ENCODE measurements at places on chromosomes 6 and 20.
A peak's percentile ranks its signal among the peaks of the same experiment; 100 is the strongest.

- no peak for DNase-seq
- H3K27ac ChIP-seq = no peak overlapping the region
- no peak overlapping the region for H3K4me3 ChIP-seq
- no peaks in the 10 kb centered on the region for H3K4me1 ChIP-seq
Observed at GRCh38 chr20:19321176-19321575, 108.7 kb downstream of the SLC24A3 start.

DNA sequence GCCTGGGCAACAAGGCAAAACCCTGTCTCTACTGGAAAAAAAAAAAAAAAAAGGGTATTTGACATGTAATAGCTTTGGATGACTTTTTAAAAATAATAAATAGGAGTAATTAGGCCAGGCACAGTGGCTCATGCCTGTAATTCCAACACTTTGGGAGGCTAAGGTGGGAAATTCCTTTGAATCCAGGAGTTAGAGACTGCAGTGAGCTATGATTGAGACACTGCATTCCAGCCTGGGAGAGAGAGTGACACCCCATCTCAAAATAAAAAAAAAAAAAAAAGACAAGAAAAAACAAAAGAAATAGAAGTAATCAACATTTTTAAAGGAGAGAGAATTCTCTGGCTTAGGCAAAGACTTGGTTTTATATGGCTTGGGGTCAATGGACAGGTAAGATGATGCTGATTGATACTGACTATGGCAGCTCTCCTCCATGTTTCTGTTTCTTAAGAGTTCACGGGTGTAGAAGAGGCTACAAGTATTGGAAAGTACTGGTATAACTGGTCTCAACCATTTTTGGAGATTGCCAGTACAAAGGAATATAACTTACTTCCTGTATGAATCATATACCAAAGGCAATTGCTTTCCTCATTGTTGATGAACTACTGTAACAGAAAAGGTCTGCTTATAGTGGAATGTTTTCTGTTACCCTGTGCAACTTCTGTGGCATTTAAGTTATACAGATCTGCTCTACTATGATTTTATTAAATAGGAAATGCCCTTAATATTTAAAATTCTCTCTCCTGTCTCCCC, 10.1 kb downstream of the MAP3K5 start:
- no peak overlapping the region for H3K4me3 ChIP-seq
- no peak for DNase-seq
- peaks cover 7% of the 10 kb centered on the region for H3K4me1 ChIP-seq

GRCh38 chr6:40280231-40280630, 306.9 kb downstream of the LRFN2 start:
- no peak overlapping the region for H3K27ac ChIP-seq
- no peaks in the 10 kb centered on the region for H3K36me3 ChIP-seq
- H3K4me3 ChIP-seq = no peak overlapping the region
- no peaks in the 10 kb centered on the region for H3K27me3 ChIP-seq
- no peak for DNase-seq
- no peaks in the 10 kb centered on the region for H3K4me1 ChIP-seq

GRCh38 chr6:39102071-39102820, 12.7 kb downstream of the SAYSD1 start:
- H3K36me3 ChIP-seq = no peaks in the 10 kb centered on the region
- H3K27ac ChIP-seq = no peak overlapping the region
- H3K27me3 ChIP-seq = no peaks in the 10 kb centered on the region

DNA sequence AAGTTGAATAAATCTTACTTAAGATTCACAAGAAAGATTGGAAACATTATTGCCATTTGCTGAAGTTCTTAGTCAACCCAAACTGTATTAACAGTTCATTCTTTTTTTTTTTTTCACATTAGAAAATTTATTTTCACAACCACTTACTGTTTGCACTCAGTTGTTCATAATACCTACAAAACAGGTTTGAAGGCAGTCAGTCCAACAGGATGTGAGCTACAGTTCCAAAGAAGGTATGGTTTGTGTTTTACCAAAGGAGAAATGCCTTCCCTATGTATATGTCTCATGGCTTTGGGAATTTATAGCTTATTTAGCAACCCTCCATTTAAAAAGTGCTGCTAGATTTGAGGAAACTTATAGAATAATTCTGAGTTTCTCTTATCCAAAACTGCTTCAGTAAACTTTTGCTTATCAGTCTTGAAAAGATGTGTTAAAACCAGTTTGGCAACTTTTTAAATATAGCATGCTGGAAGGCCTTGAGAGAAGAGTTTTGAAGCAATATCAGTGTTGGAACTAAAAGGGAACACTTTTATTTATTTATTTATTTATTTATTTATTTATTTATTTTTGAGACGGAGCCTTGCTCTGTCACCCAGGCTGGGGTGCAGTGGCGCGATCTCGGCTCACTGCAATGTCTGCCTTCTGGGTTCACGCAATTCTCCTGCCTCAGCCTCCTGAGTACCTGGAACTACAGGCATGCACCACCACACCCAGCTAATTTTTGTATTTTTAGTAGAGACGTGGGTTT, 46.8 kb upstream of the RREB1 start:
- peak overlapping the region; percentile 59 for H3K27ac ChIP-seq
- H3K4me3 ChIP-seq = no peak overlapping the region
- H3K4me1 ChIP-seq = peaks cover 2% of the 10 kb centered on the region
- no peaks in the 10 kb centered on the region for H3K36me3 ChIP-seq

DNA sequence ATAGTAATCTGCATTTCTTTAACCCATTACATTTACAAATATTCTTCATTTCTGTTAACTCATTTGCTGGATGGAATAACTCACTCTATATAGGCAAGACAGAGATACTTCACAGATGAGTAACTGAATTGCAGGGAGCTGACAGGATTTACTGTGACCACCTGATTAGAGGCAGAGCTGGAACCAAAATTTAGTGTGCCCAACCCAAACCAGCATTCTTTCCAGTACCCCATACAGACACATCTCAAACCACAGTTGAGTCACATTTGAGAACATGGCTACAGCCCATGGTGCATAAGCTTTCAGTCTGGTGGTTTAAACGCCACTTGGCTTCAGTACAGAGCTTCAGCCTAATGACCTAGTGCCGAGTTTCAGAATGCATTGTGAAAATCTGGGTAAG, 138.4 kb upstream of the TENT5A start:
- no peaks in the 10 kb centered on the region for H3K4me1 ChIP-seq
- no peak for DNase-seq

DNA sequence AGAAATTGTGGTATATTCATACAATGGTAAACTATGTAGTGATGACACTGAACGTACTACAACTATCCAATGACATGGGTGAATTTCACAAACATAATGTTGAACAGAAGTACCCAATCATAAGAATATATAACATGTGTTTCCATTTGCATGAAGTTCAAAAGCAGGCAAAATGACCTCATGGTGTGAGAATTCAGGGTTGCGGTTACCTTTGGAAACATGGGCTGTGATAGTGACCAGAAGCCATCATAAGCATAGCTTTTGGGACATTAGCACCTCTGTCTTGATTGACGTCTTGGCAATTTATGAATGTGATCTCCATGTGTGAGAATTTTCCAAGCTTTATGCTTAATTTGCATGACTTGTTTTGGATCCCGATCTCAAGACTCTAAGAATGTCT, 500.1 kb upstream of the JAG1 start:
- DNase-seq = no peak
- no peaks in the 10 kb centered on the region for H3K4me1 ChIP-seq
- H3K4me3 ChIP-seq = no peak overlapping the region
- no peaks in the 10 kb centered on the region for H3K27me3 ChIP-seq
- no peak overlapping the region for H3K27ac ChIP-seq

DNA sequence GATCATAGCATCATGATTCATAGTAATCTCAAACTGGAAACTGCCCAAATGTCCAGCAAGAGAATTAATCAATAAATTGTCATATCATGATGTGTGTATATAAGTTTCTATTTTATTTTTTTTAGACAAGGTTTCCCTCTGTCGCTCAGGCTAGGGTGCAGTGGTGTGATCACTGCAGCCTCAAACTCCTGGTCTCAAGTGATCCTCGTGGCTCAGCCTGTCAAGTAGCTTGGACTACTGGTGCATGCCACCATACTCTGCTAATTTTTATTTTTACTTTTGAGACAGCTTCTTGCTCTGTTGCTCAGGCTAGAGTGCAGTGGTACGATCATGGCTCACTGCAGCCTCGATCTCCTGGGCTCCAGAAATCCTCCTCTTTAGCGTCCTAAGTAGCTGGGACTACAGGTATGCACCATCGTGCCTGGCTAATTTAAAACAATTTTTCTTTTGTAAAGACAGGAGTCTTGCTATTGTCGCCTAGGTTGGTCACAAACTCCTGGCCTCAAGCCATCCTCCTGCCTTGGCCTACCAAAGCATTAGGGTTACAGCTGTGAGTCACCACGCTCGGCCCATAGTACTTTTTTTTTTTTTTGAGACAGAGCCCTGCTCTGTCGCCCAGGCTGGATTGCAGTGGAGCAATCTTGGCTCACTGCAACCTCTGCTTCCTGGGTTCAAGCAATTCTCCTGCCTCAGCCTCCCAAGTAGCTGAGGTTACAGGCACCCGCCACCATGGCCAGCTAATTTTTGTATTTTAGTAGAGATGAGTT, 8.7 kb upstream of the ATRN start:
- no peak for DNase-seq
- H3K4me3 ChIP-seq = no peak overlapping the region
- no peaks in the 10 kb centered on the region for H3K4me1 ChIP-seq
- no peak overlapping the region for H3K27ac ChIP-seq
- no peaks in the 10 kb centered on the region for H3K27me3 ChIP-seq
- no peaks in the 10 kb centered on the region for H3K36me3 ChIP-seq

DNA sequence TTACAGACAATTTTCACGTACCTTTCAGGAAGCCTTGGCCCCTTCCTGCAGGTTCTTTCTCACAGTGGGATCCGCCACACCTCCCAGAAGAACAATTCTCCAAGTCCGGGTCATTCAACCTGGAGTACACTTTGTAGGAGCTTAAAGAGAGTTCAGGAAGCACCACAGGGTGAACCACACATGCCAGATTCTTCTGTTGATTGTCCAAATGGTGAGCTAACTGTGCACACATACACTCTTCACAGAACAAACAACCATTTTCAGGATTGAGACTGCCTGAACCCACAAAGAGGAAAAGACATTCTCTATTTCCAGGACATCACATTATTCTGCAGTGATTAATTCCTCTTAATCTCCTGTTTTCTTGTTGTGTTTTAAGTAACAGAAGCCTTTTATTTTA, 51.0 kb downstream of the SCGN start:
- no peak overlapping the region for H3K27ac ChIP-seq
- no peaks in the 10 kb centered on the region for H3K36me3 ChIP-seq
- no peak overlapping the region for H3K4me3 ChIP-seq
- H3K4me1 ChIP-seq = no peaks in the 10 kb centered on the region
- no peak for DNase-seq

DNA sequence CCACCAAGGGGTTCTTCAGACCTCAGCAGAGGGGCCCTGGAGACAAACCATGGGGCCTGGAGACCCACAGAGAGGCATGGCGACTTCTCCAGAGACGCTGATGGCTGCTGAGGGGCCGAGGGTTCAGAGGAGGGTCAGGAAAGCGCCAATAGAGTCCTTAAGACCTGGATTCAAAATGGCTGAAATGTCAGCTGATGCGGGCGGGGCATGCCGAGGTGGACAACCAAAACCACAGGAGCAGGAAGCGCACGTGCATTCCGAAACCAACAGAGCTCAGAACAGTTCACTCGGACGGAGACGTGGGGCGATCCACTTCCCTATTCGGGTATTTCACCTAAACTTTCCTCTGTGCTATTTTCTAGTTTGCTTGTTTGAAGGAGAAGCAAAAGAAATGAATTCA, 99.9 kb upstream of the RIN2 start:
- H3K36me3 ChIP-seq = no peaks in the 10 kb centered on the region
- no peak overlapping the region for H3K27ac ChIP-seq
- no peak for DNase-seq
- no peaks in the 10 kb centered on the region for H3K27me3 ChIP-seq

- no peaks in the 10 kb centered on the region for H3K36me3 ChIP-seq
- peak overlapping the region; percentile 94 for H3K4me3 ChIP-seq
- H3K27ac ChIP-seq = peak overlapping the region; percentile 98
- peaks cover 37% of the 10 kb centered on the region for H3K4me1 ChIP-seq
Observed at GRCh38 chr6:33201147-33201545, 479 bp downstream of the SLC39A7 start.

- H3K4me3 ChIP-seq = no peak overlapping the region
- no peak overlapping the region for H3K27ac ChIP-seq
- H3K27me3 ChIP-seq = no peaks in the 10 kb centered on the region
- peaks cover 13% of the 10 kb centered on the region for H3K4me1 ChIP-seq
- no peak for DNase-seq
Observed at GRCh38 chr6:7161253-7161623, 53.5 kb downstream of the RREB1 start.

DNA sequence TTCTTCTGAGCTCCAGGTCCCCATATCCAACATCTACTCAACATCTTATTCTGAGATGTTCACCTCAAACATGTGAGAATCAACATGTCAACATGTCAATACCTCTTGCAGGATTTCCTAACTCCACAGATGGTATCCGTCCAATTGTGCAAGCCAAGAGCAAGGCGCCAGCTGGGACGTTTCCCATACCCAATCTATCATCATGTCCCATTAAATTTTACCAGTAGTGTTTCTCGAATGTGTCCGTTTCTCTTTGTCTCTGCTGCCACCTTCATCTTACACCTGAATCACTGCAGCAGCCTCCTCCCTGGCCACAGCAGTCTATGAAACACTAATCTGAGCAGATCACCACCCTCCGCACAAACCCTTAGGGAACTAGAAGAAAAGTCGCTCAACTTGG, 78.0 kb upstream of the RPS6KA2 start:
- H3K4me3 ChIP-seq = no peak overlapping the region
- no peak overlapping the region for H3K27ac ChIP-seq
- H3K36me3 ChIP-seq = no peaks in the 10 kb centered on the region

All from breast epithelium (tissue), 4 donors.